ENCODE measurements at places on chromosomes 2 and 18. TPM values are rescaled to one million over a fixed set of nuclear protein-coding genes. Genes with fewer than 3 reads are reported as not detected.

Gene CTAGE1
- not detected for polyA plus RNA-seq

Gene PLGLB1
- 1.9 TPM for polyA plus RNA-seq

Gene TRIM43
- polyA plus RNA-seq, result not detected

Gene MYOM1
- 0.92 TPM for polyA plus RNA-seq

Gene MYL12A
- polyA plus RNA-seq, result 3,038 TPM

Gene CXCR1
- 1.1 TPM for polyA plus RNA-seq
